ENCODE measurements at places on chromosomes 12 and 14. TPM values are rescaled to one million over a fixed set of nuclear protein-coding genes. Genes with fewer than 3 reads are reported as not detected.
A peak's percentile ranks its signal among the peaks of the same experiment; 100 is the strongest.

DNA sequence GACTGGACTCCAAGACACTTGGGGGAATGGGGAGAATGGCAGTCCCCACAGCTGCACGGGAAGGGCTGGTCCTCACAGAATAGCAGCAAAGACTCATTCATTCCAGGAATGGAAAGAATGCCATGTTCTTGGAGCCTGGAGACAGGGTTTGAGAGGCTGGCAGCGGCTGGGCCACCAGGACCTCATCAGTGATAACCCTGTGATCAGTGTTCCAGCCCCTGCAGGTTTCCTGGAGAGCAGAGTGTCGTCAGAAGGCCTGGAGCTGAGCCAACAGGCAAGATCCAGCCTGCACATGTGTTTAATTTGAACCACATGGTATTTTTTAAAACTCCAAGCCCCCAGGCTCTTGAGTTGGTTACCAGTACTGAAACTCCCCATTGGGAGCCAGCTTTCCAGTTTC lies 11.3 kb downstream of the BDKRB1 start:
- DNase-seq, result peak; percentile 72

DNA sequence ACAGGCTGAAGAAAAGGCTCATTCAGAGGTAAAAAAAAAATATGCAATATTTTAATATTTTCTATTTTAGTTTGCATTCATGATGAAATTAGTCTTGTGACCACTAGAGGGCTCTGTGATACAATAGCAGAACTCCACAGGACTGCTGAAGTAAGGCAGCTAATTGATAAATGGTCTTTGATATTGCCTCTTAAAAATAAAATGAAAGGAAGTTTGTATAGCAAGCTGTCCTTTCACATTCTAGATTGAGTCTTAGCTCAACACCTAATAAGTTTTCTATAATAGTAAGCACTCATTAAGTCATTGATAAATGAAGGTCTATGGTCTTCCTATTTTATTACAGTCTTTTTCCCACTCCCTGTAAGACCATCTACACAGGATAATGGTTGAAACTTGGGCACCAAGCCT lies 315.7 kb downstream of the NAV3 start:
- peak; percentile 17 for DNase-seq

DNA sequence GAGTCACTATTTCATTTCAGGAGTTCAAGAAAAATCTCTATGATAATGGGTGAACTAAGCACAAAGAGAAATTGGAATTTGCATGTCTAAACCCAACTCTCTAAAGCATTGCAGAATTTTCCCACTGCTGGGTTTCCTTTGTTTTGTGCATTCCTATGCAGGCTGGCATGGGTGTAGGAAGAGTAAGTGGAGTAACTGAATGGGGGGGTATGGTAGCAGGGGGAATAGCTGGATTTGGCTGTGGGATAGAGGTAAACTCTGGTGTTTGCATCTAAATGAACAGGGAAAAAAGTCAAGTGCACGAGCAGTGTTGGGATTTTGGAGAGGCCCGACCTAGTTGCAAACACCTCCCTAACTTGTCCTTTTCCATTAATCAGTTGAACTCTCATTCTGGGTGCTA lies 159.1 kb downstream of the ANO4 start:
- DNase-seq, result no peak

- DNase-seq, result no peak
Measured at GRCh38 chr12:111673503-111673902, 12.3 kb downstream of the BRAP start.

DNA sequence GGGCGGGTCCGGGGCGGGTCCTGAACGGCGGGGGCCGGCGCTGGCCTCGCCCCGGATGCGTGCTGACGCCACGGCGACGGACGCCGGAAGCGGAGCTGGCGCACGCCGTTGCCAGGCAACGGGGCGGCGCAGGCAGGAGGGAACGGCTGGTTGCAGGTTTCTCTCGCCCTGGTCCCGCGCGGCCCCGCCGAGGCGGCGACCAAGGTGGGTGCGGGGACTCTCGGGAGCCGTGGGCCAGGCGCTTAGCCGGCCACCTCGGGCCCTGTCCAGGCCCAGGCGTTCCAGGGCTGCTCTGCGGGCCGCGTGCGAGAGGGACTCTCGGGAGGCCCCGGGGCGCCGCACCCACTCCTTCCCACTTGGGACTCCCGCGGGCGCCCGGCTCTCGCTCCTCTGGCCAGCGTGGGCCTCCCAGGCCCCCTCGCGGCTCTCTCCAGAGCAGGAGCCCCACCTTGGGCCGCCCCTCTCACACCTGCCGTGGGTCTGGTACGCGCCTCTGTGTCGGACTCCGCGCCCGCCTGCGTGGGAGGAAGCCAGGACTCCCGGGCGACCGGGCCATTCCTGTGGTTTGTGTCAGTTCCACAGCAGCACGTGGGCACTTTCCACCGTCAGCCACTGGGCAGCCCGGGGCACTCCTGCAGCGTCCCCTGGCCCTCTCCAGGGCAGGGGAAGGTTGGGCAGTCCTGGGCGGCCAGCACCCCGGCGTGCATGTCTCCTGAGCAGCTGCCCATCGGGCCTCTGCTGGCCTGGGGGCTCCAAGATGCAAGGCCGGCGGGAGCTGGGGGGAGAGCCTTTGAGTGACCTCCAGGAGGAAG lies at the start of gene CLBA1:
CLBA1 (plus strand) TSS at position 114 of the 812 bp plus-strand sequence; CDS start at position 758, 644 bp downstream.
- DNase-seq, result peak; percentile 79

DNA sequence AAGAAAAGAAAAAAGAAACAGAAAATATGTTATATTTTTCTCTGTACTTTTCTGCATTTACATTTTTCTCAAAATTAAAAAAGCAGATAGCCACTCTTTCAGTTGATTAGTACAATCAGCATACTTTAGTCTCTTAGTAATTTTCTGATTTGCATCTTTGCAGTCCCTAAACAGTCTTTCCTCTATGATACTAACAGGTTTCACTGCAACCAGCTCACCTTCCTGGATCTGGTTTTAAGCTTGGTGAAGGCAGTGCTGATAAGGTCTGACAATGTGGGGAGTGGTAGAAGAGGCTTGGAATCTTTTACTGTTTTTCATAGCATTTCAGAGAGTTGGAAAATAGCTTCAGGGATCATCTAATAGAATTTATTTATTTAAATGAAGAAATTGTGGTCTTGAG lies 457.6 kb downstream of the ZFP36L1 start:
- no peak for DNase-seq

GRCh38 chr12:130031571-130032189 lies 127.9 kb upstream of the TMEM132D start:
- DNase-seq, result peak; percentile 44

DNA sequence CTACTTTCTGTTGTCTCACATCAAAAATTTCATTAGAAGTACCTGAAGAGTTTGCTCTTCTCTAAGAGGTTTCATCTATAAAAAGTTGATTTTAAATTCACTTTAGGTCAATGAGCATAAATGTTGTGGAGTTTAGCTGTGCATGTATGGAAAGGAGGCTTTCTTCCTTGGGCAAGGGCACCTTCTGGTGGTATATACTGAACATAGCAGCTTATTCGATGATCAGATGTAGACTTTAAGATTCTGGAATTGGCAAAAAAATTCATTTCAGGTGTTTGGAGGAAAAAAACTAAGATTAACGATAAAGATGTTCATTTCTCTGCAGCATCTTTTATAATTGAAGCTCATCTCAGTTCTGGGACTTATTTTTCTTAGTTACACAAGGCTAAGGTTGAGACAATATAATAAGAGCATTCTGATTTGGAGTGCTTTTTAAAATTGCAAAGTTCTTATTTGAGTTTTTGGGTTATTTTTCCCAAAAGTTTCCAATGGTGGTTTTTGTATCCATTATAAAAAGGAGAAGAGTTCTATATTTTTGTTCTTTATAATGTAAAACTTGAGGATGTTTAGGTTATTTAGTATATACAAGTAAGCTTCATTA lies 46.8 kb downstream of the TMEM117 start:
- peak; percentile 43 for DNase-seq

- DNase-seq, result no peak
Measured at GRCh38 chr12:126994599-126994998, 1272.4 kb upstream of the TMEM132C start.

DNA sequence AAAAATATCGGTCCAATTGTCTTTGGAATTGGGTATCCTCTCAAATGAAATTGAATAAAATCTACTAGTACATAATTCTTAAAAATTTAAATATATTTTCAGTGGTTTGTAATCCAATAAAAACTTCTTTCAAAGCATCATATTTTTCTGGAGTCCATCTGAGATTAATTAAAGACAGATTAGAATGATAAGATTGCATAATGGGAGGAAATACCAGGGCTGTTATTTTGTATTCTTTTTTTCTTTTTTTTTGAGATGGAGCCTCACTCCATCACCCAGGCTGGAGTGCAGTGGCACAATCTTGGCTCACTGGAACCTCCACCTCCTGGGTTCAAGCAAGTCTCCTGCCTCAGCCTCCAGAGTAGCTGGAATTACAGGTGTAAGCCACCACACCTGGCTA lies 103.8 kb downstream of the TMTC3 start:
- DNase-seq, result no peak

DNA sequence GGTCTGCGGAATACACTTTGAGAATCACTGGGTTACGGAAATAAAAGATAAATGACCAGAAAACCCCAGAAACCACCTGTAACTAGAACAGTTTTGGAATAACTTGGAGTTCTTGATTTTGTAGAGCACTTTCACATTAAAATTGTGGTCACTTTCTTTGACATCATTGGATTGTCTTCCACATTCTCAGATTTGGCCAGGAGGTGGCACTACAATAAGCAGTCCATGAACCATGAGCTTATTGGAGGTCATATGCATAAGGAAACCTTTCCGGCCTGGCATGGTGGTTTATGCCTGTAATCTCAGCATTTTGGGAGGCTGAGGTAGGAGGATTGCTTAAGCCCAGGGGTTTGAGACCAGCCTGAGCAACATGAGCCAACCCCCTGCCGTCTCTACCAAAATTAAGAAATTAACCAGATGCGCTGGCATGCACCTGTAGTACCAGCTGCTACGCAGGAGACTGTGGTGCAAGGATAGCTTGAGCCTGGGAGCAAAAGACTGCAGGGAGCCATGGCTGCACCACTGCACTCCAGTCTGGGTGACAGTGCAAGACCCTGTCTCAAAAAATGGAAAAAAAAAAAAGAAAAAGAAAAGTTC lies 107.7 kb upstream of the CAND1 start:
- DNase-seq, result peak; percentile 53

POTEG gene
- 0.41 TPM for total RNA-seq

KRT3 gene
- total RNA-seq, result not detected

GPRC5D gene
- not detected for total RNA-seq

RNASE3 gene
- total RNA-seq, result not detected

MLXIP gene
- total RNA-seq, result 5.0 TPM

NT5DC3 gene
- total RNA-seq, result 3.2 TPM

LALBA gene
- total RNA-seq, result not detected

FAR2 gene
- total RNA-seq, result 3.2 TPM

STXBP6 gene
- total RNA-seq, result 22.8 TPM

TC2N gene
- total RNA-seq, result 2.4 TPM

PTHLH gene
- total RNA-seq, result 1.1 TPM

Measured in H4 (cell line).